K562 (cell line): ENCODE measurements at places on chromosomes 12 and 14. TPM values are rescaled to one million over a fixed set of nuclear protein-coding genes. Genes with fewer than 3 reads are reported as not detected.

HOXC9 gene
- total RNA-seq = 9.3 and 9.9 TPM in 2 replicates

SERPINA1 gene
- total RNA-seq = 4.1 and 6.0 TPM in 2 replicates

LYZ gene
- total RNA-seq = 31.9 and 32.0 TPM in 2 replicates

TROAP gene
- total RNA-seq = 72.9 and 83.0 TPM in 2 replicates

RNASE1 gene
- 6.4 and 6.8 TPM in 2 replicates for total RNA-seq

ARHGAP9 gene
- total RNA-seq = 5.9 and 6.0 TPM in 2 replicates

CCDC60 gene
- total RNA-seq = not detected in 2 replicates

IFNG-AS1 gene
- not detected in 2 replicates for total RNA-seq

IGF1 gene
- total RNA-seq = 5.5 and 5.9 TPM in 2 replicates

FAM234B gene
- total RNA-seq = 2.2 and 2.3 TPM in 2 replicates

SLC35E3 gene
- 5.1 and 5.9 TPM in 2 replicates for total RNA-seq

TMEM179 gene
- not detected in 2 replicates for total RNA-seq

ZFYVE21 gene
- 17.1 and 18.0 TPM in 2 replicates for total RNA-seq

BHLHE41 gene
- total RNA-seq = 0.45 TPM in 1 of 2 replicates, not detected in the other

CHGA gene
- total RNA-seq = 0.20 TPM in 1 of 2 replicates, not detected in the other

TCL1B gene
- not detected in 2 replicates for total RNA-seq

BMP4 gene
- not detected in 2 replicates for total RNA-seq

ZDHHC22 gene
- not detected in 2 replicates for total RNA-seq

ZNF10 gene
- 4.3 and 5.0 TPM in 2 replicates for total RNA-seq

LRP1-AS gene
- not detected in 2 replicates for total RNA-seq

KRT6C gene
- not detected in 2 replicates for total RNA-seq

KLRC3 gene
- not detected in 2 replicates for total RNA-seq

MGP gene
- total RNA-seq = 0.96 and 1.2 TPM in 2 replicates

LRTM2 gene
- total RNA-seq = not detected in 2 replicates

TTC6 gene
- 0.29 TPM in 1 of 2 replicates, not detected in the other for total RNA-seq

BICD1 gene
- 21.1 and 23.2 TPM in 2 replicates for total RNA-seq

GPR84 gene
- total RNA-seq = not detected in 2 replicates

SMCO3 gene
- total RNA-seq = not detected in 2 replicates

CLEC1B gene
- total RNA-seq = not detected in 2 replicates

MAP3K9 gene
- total RNA-seq = 0.58 and 0.60 TPM in 2 replicates

RPL10L gene
- total RNA-seq = not detected in 2 replicates

LMO3 gene
- 0.20 and 0.40 TPM in 2 replicates for total RNA-seq
